Head of caudate nucleus (tissue), 42 donors: ENCODE measurements at places on chromosomes 5 and 9.
A peak's percentile ranks its signal among the peaks of the same experiment; 100 is the strongest.

DNA sequence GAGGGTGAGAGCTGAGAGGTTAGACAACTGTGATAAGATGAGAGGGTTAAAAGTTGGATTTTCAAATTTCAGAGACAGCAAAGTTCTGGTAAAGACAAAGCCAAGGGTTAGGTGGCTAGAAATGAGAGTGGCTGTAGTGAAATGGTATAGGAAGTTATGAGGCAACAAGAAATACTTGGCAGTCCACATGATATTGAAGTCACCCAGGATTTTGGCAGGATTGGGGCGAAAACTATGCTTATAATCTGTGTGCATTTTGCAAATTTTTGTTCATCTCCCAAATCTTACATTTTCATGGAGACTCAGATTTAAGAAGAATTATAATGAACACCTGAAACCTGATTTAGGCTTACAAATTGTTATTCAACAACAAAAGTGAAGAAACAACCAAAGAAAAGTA is 35.6 kb downstream of the C9 start:
- no peak for DNase-seq

DNA sequence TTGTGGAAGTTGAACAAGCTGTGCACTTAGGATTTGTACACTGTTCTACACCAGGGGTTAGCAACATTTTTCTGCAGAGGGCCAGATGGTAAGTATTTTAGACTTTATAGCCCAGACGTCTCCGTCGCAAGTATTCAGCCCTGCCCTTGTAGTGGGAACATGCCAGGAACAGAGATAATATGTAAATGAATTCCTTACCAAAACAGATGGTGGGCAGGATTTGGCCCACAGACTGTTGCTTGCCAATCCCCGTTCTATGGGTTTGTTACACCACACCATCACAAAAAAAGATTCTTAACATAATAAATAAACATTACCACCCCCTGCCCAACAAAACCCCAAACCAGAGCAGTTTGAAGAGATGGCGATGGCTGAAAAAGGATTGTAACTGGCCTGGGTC is 74.3 kb downstream of the AMBP start:
- DNase-seq: no peak

GRCh38 chr9:21729648-21730047 is 72.8 kb upstream of the MTAP start:
- no peak for DNase-seq

GRCh38 chr9:69325409-69326212 is 596 bp downstream of the ENTREP1 start:
- DNase-seq: peak; percentile 55

- no peak for DNase-seq
Observed at GRCh38 chr9:136105398-136106135, 10.5 kb upstream of the NACC2 start.

DNA sequence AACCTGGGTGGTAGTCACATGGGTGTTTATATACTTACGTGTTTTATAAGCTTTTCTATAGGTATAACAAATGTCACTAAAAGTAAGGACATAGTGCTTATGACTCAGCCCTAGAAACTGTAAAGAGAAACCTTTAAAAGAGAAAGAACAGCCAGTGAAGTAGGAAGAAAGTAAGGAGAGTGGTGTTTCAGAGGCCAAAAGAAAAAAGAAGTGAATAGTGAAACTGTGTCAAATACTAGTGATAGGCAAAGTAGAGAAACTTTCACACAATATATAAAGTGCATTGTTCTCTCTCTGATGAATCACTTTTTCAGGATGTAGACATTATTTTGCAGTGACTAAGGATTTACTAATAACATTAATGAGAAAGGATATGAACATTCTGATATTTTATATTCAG is 74.2 kb upstream of the SUSD1 start:
- DNase-seq: no peak

- no peak for DNase-seq
Observed at GRCh38 chr9:105541838-105542237, 16.1 kb upstream of the FKTN start.

GRCh38 chr9:132090771-132091170 is 11.1 kb upstream of the MED27 start:
- no peak for DNase-seq

DNA sequence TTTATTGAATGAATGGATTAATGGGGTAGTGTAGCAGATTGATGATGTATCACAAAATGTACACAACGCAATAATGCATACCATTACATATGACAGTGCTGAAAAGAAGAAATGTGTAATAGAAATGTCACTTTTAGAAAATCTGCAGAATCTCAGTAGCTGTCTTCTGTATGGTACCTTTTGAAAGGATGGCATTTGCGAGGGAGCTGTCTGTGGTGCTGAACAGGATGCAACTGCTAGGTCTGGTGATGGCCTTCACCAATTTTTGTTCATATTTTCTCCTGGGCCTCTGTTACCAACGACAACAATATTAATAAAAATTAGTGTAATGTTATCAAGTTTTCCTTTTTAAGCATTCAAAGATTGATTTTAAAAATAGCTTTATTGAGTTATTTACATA is 36.2 kb upstream of the OTULIN start:
- no peak for DNase-seq

DNA sequence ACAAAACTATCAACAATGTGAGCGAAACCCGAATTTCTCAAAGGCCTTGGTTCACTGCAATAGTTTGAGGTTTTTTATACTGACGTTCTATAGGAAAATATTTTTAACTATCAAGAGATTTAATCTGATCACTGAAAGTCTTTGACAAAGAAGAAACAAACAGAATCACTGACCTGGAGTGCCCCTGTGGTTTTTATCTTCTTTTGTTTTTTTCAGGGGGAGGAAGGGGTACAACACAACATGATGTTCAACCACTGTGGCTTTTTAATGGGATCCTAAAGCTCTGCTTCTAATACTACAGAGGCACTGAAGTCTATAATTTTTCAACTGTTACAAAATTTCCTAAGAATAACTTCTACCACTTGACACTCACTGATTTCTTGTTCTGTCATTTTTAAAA is 185.9 kb downstream of the AP3B1 start:
- no peak for DNase-seq

- no peak for DNase-seq
Observed at GRCh38 chr5:169886033-169886432, 94.3 kb downstream of the INSYN2B start.

DNA sequence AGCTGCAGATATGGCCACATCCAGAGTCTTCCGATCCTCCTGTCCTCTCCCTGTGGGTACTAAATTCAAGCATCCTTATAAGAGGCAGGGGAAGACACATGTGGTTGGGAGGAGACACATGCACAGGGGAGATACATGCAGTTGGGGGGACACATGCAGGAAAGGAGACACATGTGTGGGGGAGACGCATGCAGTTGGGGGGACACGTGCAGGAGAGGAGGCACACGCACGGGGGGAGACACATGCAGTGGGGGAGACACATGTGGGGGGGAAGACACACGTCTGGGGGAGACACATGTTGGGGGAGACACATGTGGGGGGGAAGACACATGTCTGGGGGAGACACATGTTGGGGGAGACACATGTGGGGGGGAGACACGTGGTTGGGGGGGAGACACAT is 21.2 kb upstream of the OLFM1 start:
- DNase-seq: no peak

DNA sequence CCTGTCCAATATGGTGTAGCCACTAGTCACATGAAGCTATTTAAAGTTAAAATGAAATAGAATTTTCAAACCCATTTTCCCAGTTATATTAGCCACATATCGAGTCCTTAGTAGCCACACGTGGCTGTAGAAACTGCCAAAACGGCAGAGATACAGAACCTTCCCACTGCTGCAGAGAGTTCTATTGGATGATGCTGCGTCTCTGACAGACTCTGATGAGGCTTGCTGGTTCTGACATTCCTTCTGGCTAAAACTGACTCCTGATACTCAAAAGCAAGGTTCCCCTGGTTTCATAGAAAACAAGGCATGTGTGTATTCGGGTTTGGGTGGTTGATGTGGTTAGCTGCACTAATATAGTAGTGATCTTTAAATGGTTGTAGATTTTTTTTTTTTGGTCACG is 91.5 kb downstream of the TLE4 start:
- no peak for DNase-seq

DNA sequence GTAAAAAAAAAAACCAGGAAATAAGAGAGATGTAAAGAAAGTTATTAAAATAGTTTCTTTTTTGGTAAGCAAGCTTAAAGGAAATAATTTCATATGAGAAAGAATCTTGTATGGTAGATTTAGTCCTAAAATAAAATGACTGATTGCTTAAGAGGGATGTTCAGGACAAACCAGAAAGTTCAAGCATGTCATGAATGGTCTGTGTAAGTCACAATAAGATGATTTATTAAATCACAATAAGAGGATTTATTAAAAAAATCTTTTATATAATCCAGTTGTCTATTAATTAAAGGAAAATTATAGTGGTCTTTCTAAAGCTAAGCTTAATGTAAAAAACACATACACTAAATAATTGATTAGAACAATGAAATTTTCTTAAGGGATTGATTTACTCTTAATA is 91.8 kb upstream of the OR13F1 start:
- no peak for DNase-seq

GRCh38 chr5:142833517-142834449 is 63.6 kb downstream of the ARHGAP26 start:
- no peak for DNase-seq

GRCh38 chr5:61182449-61182848 is 20.2 kb upstream of the SMIM15 start:
- no peak for DNase-seq

GRCh38 chr5:10173716-10174115 is 76.0 kb downstream of the ATPSCKMT start:
- no peak for DNase-seq

- peak; percentile 49 for DNase-seq
Observed at GRCh38 chr9:134386951-134387831, 60.9 kb downstream of the RXRA start.

DNA sequence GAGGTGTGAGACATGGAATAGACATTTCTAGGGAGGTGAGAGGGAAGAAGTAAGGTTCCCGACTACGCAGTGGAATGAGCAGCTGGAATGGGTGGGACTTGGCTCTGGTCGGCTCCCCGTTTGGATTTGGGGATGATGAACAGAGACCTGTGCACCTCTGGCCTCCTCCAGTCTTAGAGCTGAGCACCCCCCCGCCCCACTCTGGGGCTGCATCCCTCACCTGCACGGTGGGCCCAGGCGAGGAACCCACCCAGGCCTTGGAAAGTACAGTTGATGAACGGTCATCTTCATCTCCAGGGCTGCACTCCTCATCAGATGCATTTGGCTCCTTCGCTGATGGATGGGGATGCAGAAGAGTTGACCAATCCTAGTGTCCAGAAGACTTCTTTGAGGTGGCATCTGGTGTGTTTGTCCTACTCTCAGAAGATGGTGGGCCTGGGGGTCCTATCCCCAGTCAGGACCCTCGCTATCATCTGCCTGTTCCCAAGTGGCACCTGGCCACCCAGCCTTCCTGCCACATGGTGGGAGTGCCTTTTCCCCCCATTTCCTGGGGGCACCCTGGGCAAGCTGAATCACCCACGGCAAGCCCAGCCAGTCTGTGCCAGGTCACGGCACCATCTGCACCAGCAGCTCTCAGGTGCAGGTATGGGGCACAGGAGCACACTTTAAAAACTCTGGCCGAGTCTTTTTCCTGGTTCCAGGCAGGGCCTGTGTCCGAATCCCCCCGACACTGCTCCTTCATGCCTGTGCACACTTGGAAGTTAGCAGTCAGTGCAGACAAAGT is 70.5 kb downstream of the GTF3C4 start:
- no peak for DNase-seq
